GM12892 (cell line): ENCODE measurements at places on chromosomes 4 and X.

GRCh38 chr4:176189891-176190795 lies 5.2 kb downstream of the SPATA4 start:
- no peak for DNase-seq

DNA sequence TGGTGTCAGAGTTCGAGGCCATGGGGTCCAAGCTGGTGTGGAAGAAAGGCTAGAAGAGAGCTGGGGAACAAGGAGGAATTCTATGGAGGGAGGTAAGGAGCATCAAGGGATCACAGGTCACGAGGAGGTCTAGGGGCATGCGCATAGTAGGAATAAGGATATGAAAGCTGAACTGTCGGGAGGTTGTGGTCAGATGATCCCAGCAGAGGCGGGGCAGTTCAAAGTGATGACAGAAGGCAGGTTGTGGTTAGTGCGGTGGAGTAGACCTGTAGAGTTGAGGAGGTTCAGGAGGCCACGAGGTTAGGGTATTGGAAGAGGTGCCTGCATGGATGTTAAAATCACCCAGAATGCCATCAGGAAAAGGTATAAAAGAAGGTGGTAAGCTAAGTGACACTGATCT lies 156.3 kb downstream of the TMEM164 start:
- DNase-seq, result no peak

DNA sequence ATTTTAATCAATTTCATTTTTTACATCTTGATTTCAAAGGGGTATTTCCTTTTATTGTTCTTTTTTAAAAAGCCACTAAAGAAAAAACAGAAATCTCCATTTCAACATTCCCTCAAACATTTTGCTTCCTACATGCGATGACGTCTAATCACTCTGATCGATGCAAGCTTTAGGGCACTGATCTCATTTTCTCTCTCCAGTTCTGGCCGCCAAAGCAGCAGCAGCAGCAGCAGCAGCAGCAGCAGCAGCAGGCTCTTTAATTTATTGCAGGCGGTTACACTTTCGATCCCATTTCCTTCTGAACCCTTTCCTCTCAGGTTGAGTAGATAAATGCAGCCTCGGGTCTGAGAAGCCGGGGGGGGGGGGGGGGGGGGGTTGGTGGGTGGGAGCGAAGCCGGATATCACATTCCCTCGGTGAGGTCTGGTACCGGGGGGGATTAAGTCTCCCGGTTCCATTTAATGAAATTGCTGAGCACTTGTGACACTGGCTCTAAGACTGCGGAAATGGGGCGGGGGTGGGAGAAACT lies 3.4 kb upstream of the PCDH7 start:
- DNase-seq, result no peak

DNA sequence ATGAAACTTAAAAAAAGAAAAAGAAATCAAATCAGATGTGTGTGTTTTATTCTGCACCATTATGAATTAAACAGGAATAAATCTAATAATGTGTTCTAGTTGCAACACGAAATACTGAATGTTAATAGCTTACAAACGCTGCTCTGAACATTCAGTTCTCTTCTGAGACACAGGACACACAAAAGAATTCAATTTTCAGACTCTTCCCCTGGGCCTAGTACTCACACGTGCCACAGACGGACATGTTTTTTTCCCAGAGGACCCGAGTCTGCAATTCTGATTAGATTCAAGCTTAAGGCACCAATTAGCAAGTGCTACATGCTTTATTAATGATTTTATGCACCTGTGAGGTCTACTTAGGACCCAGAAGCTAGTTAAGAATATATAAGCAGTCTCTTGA lies 20.5 kb downstream of the C4orf54 start:
- DNase-seq, result no peak

- no peak for DNase-seq
Observed at GRCh38 chr4:136505020-136505419, 1027.3 kb downstream of the PCDH18 start.

DNA sequence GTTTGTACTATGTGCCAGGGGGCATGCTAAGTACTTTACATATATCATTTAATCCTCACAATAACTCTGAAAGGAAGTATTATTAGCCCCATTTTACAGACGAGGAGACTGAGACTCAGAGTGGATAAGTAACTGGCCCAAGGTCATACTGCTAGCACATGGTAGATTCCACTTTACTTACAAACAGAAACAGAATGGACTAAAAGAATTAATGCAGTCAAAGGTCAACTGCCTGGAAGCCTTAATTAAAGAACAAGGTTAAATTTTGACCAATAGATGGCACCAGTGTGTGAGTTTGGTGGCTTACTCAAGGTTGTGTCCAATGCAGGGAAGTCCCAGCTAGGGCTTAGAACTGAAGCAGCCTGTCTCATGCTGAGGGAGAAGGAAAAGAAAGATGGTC lies 4.7 kb downstream of the RIPPLY1 start:
- DNase-seq, result no peak

DNA sequence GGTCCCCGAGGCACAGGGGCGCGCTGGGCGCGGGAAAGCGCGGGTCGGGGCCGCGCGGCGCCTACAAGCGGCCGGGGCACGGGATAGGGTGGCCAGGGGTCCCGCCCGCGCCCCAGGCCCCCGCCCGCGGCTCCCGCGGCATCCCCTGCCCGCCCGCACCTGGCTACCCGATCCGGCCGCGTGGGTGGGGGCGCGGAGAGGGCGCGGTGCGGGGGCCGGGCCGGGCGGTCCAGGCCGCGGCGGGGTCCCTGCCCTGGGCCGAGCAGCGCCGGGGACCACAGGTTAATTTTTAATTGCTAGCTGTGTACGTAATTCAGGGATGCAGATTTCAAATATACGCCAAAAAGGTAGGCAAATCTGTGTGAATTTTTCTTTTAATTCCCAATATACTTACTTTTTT lies 44.3 kb upstream of the FAM47C start:
- no peak for DNase-seq

- no peak for DNase-seq
Observed at GRCh38 chr4:128519163-128519830, 231.7 kb upstream of the PGRMC2 start.

DNA sequence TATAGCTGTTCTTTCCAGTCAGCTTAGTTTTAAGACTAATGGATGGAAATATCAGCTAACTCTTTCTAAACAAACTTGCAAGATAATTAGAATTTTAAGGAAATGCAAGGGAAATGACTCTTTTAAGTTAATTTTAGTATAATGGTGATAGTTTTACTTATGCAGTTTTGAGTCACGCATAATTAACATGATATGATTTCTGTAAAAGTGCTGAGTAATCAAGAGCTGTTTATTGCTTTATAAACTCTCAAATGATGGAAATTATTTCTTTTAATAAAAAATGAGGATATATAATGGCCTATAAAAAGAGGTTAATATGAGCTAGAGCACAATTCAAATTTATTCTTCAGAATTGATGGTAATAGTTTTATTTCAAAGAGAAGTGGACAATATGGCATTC lies 385.9 kb downstream of the GLUD2 start:
- DNase-seq, result no peak

DNA sequence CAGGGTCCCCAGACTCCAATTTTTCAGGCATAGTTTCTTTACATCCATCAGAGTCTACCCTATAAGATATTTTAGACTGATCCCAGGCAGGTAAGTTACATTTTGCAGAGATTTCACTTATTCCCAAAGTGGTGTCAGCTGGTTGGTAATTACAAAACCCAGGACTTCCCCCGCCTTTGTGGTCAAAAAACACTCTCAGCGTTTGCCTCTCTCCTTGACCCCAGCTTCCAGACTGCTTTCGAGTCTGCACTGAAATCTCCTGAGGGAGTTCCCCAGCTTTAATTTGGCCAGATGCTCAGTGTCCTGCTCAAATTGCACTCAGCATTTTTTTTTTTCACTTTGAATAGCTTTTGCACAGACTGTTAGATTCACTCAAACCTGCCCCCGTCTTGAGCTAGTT lies 11.2 kb upstream of the AMOT start:
- no peak for DNase-seq

GRCh38 chr4:123102897-123103471 lies 180.6 kb upstream of the NUDT6 start:
- DNase-seq, result no peak

DNA sequence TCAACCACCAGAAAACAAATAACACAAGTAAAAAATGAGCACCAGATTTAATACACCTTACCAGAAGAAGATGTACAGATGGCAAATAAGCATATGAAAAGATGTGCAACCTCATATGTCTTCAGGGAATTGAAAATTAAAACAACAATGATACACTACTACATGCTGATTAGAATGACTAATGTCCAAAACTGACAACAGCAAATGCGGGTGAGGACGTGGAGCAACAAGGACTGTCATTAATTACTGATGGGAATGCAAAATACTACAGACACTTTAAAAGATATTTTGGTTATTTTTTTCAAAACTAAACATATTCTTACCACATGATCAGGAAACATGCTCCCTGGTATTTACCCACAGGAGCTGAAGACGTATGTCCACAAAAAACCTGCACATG lies 140.3 kb downstream of the FRYL start:
- DNase-seq, result no peak

DNA sequence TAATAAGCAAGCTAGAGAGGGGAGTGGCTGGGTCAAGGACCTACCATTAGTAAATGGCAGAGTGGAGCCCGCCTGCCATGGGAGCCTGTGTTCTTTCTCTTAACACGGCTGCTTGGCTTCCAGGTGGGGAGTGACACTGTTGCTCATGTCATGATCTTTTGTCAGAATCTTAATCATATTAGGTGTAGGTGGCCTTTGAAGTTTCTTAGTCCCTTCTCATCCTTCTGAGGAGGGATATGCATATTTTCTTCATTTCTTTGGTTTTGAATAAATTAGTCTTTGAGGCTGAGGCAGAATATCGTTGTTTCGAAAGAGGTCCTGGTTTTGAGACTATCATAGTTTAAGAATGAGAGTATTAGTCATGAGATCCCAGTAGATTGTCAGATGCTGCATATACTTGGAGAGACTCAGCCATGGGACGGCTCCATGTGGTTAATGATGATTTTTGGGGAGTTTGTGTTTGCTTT lies 28.9 kb downstream of the SNX25 start:
- DNase-seq, result no peak

DNA sequence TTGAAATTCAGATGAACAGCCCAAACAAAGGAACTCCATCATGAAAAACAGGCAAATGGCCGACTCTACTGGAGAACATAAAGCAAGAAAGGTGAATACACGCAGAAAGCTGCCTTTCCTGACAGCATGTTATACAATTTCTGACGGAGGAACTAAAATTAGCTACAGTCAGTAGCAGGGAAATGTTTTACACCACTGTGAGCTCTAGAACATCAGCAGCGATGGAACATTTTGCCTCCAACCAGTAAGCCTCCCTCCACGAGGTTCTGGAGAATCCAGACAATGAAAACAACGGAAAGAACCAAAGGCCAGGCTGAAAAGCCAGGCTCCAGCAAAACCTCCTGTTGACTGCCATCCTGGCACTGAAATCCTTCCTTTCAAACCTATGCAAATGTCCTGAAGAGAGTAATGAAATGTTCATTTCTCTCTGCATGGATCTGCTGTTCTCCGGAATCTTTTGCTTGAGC lies 78.9 kb downstream of the IRF2 start:
- no peak for DNase-seq

- DNase-seq, result no peak
Observed at GRCh38 chr4:165537028-165537648, 158.3 kb downstream of the CPE start.

DNA sequence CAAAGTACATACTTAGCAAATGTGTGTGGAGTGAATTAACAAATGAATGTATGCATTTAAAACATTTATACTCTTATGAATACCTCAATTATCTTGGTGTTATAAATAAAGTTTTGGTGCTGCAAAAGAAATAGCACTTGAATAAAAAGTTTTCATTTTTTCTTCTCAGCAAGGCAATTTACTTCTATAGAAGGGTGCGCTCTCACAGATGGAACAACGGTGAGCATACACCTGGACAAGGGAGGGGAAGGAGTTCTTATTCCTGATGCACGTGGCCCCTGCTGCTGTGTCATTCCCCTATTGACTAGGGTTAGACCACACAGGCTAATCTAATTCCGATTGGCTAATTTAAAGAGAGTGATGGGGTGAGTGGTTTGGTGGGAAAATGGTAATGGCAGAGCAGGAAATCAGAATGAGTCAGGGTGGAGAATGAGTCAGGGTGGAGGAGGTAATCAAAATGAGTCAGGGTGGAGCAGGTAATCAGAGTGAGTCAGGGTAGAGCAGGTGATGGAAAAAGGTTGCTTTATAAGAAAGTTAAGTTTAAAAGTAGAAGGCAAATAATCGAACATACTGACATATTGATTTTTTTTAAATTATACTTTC lies 28.2 kb upstream of the PGK1 start:
- no peak for DNase-seq

- no peak for DNase-seq
Observed at GRCh38 chrX:150450519-150451177, 87.5 kb downstream of the MAMLD1 start.

DNA sequence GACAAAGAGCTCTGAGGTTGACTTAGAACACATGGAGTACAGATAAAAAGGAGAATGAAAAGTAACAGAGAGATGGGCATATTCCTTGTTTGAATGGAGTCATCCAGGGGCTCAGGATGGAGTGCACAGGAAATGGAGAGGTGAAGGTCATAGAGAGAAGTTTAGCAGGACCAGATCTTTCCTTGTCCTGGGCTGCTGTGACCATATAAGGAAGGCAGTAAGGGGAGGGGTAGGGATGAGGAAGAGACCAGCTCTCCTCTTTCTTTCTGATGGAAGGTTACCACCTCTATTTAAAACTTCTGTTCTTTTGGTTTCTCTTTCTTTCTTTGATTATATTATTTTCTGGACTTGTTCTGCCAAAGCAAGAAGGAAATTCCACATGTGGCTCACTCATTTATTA lies 27.0 kb downstream of the AR start:
- DNase-seq, result no peak

GRCh38 chrX:154599531-154599930 lies 14.6 kb downstream of the CTAG1A start:
- DNase-seq, result no peak

DNA sequence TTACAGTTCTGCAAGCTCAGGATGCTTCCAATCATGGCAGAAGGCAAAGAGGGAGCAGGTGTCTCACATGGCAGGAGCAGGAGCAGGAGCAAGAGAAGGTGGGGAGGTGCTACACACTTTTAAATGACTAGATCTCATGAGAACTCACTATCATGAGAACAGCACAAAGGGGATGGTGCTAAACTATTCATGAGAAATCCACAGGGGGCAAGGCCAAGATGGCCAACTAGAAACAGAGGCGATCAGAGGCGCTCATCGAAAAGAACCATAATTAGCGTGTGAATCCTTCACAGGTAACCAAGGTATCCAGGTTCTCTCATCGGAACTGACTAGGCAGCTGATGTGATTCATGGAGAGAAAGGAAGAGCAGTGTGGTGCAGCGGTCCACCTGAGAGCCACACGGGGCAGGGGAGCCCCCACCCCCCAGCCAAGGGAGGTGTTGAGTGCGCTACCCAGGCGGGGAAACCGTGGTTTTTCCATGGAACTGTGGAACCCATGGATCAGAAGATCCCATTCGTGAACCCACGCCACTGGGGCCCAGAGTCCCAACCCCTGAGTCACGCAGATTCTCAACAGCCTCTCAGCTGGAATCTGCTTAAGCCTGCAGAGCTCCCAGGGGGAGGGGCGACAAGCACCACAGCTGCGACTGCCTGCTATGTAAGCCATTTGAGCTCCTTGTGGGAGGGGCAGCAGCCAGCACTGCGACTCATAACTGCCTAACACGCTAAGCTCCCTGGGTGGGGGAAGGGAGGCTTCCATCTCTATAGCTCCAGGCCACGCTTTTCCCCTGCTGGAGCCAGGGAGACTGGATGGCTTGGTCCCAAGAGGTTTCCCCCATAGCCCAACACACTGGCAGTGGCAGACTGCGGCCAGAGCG lies 46.7 kb downstream of the FGF16 start:
- DNase-seq, result no peak
